A172 (cell line): ENCODE measurements at places on chromosomes 5 and 9. TPM values are rescaled to one million over a fixed set of nuclear protein-coding genes. Genes with fewer than 3 reads are reported as not detected.

Gene EMB
- 0.12 TPM in 1 of 2 replicates, not detected in the other for total RNA-seq

DNA sequence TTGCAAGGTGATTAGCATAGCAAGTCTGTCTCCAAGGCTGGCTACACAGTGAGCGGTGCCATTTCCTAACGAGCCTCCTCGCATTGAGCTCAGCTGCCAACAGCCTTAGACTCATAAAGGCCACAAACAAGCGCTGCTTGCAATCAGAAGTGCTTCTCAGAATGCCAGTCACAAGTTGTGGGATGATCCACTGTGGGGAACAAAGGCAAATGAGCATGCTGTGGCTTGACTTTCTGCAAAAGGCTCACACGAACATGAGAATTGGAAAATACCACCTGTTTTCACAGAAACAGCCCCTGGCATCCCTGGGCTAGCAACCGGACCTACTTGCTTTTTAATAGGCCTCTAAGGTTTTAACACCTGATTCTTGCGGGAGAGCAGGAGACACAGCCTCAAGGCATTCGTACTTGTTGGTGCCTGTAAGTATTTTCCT is 215.5 kb downstream of the FANCC start:
- no peak for DNase-seq

Gene ATOSB
- 20.3 and 26.3 TPM in 2 replicates for total RNA-seq

Gene FOXD4L3
- total RNA-seq, result not detected in 2 replicates

Gene RNF183
- total RNA-seq, result not detected in 2 replicates
